AG04449 (cell line): ENCODE measurements at places on chromosomes 12 and 14.

DNA sequence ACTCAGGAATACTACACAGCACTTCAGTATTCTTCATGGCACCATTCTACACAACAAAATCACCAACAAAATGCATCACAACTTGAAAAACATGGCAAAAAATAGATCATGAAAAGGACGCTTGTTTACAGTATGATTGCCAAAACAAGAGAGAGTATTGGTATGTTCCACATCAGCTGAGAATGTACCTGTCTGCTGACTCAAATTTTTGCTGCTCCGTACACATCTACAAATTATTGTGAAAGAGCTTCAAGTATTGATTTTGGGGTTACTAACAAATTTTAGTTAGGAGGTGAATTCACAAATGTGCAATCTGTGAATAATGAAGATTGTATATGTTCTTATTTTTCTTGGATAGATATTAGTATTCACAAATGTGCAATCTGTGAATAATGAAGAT, 105.4 kb downstream of the GPHN start:
- DNase-seq = no peak

DNA sequence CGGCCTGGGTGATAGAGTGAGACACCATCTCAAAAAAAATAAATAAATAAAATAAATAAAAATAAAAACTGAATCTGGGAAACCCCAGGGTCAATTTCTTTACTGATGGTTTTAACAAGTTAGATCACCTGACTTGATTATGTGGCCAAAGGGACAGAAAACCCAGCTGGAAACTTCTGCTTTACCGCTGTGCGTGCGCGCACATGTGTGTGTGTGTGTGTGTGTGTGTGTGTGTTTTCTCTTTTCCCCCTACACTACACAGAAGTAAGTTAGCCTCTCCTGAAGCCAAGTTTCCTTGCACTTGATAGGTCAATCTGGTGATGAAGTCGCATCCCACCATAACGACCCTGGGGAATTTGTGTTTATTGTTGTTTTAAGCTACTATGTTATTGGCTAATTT, 105.3 kb upstream of the AMN1 start:
- DNase-seq = no peak

DNA sequence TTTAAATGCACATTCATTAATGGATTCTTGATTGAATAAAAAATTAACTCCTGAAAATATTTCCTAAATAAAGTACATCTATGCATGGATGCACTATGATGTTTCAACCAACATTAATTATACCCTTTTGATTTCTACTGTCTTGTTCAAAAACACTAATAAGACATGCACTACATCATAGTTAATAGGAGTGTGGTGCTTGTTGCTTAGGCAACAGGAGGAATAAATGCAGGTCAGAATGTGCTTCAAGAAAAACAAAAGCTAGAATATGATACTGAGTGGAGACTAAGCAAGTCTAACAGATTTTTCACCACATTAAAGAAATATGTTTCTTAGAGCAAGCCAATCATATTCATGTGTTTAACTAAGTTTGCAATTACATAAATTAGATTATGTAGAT, 495.8 kb upstream of the GARIN6 start:
- DNase-seq = no peak

GRCh38 chr12:13383379-13383778, 186.9 kb downstream of the EMP1 start:
- no peak for DNase-seq
